Stimulated activated CD8-positive, alpha-beta memory T cell treated with anti-CD3 and anti-CD28 coated beads, Interleukin-15, amount 100 ng/mL, for 4 hours (primary cell): ENCODE measurements at places on chromosomes 11 and 22.

DNA sequence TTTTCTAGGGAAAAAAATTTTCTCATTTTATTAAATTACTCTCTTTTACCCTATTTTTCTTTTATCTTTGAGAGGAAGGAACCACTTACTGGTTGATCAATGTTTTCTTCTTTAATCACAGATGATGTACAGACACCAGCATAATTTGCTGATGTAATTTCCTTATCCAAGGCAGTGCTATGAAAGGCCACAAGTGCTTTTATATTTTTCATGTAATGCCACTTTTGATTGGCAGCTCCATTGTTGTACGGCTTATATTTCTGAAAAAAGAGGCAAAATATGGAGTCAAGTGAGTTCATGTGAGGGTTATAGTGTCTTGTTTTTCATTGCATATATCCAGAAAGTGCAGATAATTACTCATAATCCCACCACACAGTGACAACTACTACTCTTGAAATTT lies 322.7 kb upstream of the MPPED2 start:
- DNase-seq, result no peak

DNA sequence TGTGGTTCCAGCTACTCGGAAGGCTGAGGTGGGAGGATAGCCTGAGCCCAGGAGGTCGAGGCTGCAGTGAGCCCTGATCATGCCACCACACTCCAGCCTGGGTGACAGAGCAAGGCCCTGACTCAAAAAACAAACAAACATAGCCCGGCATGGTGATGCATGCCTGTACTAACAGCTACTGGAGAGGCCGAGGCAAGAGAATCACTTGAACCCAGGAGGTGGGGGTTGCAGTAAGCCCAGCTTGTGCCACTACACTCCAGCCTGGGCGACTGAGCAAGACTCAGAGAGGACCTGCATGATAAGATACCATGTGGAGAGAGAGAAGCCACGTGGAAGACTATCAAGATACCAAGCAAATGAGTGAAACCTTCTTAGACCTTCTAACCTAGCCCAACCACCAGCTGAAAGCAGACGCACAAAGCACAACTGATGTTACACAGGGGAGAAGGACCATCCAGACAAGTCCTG lies 36.1 kb downstream of the AMBRA1 start:
- DNase-seq, result no peak

GRCh38 chr22:19179497-19180048 lies 1.0 kb upstream of the SLC25A1 start:
- no peak for DNase-seq

GRCh38 chr22:42385696-42386095 lies 46.5 kb downstream of the NFAM1 start:
- no peak for DNase-seq

DNA sequence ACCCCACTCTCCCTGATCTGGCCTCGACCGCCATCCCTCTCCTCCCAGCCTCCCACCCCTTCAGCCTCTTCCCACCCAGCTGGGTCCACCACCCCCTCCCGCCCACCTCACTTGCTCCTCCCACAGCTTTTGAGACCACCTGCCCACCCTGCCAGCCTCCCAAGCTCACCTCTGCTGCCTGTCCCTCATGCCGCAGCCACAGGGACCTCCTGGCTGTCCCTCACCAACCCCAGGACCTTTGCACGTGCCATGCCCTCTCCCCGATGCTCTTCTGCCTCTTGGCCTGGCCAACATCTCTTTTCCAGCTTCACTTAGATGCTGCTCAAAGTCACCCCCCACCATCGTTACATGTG lies 6.5 kb downstream of the PNPLA5 start:
- no peak for DNase-seq

DNA sequence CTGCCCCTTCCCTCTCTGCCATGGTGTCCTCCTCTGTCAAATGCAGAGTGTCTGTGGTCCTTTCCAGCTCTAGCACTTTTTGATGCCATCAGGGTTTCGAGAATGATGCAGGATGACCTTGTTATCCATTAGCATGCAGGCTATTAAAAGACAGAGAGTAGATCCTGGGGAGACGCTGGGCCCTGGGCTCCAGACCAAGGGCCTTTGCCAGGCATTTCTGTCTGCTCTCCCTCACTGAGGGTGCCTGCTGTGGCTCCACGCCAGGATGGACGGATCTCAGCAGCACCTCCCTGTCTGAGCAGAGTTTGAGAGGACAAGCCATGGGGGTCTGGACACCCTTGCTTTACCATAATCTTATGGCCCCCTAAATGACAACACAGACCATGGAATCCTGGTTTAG lies 110.8 kb upstream of the CD82 start:
- DNase-seq, result no peak

GRCh38 chr11:95297680-95298452 lies 66.9 kb upstream of the SESN3 start:
- DNase-seq, result no peak

DNA sequence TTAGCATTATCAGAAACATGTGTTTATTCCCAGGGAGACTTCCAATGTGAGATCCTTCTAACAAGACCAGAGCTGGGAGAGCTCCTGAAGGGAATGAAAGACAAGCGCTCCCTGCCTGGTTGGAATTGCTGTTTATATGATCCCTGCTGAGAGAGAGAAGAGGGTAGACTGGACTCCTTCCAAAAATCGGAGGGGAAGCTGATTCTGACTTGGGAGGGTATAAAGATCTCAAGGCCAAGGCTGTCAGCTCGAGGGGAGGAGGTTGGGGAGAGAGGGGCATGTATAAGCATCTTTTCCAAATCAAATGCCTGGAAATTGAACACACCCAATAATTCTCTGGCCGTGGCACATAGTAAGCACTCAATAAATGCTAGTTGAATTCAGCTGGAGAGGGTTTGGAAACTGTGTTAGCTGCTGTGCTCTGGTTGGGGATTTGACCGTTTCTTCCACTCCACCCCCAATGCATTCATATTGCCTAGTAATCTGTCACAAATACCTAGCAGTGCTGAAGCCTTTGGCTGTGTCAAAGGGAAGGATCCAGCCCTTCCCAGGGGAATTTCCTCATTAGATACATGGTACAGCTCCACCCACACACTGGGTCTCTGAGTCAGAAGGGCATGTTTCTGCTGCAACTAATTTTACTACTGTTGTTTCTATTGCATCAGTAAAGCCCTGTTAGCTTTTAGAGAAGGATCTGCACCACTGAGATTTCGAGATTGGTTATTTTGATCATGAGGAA lies 61.5 kb downstream of the CACNG2 start:
- DNase-seq, result no peak

GRCh38 chr22:20940186-20940651 lies 23.0 kb downstream of the CRKL start:
- DNase-seq, result no peak

GRCh38 chr11:78277314-78277994 lies 88.7 kb downstream of the USP35 start:
- no peak for DNase-seq

DNA sequence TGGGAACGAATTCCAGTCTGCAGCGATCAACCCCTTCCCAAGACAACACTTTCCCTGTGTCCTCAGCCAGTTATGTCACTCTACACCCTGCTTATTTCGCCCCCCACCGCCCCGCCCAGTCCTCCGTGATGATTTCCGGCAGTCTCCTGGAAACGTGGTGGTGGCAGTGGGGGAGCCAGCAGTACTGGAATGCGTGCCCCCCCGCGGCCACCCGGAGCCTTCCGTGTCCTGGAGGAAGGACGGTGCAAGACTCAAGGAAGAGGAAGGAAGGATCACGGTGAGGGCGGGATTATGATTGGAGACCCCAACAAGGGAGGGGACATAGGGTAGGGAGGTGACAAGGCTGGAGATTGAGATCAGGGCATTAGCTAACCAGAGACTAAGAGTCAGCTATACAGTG lies 4.1 kb downstream of the ROBO3 start:
- DNase-seq, result no peak

GRCh38 chr11:123362186-123362585 lies 67.9 kb upstream of the GRAMD1B start:
- no peak for DNase-seq

DNA sequence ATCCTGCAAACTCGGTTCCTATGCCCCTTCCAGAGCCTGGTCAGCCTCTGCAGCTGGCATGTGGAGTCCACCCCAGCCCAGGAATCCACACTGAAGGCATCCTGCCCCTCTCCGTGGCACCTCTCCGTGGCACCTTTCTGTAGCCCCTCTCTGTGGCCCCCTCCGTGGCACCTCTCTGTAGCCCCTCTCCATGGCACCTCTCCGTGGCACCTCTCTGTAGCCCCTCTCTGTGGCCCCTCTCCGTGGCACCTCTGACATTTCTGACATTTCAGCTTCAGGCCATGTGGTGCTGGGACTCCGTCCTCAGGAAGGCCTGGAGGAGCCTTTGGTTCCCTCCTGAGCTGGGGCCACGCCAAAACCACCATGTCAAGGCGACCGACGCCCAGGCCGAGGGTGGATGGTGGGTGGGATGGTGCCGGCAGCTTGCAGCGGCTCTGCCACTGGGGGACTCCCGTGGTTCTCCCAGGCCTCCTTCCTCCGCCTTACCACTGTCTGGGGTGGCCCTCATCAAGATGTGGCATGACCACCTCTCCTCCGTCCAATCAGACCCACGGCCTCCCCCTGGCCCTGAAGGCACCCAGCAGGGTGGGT lies 1518.5 kb downstream of the BRD1 start:
- no peak for DNase-seq

DNA sequence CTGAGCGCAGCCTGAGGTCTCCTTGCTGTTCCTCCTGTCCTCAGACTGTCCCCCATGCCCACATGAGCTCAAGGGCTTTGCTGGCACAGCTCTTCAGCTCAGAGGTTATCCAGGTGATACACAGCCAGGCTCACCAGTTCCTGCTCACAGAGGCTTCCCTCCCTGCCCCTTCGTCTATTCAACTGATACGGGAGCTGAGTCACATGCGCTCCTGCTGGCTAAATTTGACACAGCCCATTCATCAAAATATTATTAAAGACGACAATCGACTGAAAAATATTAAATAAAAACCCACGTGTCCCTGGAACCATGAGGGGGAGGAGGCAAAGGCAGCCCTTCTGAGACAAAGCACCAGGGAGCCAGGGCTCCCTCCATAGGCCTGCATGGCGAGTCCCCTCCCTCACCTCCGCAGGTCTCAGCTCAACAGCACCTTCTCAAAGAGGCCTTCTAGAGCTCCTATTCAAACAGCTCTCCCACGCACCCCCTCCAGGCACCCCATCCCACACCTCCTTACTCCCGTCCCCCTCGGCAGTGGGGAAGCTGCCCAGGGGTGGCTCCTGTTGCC lies 40.5 kb downstream of the DUSP8 start:
- DNase-seq, result no peak

DNA sequence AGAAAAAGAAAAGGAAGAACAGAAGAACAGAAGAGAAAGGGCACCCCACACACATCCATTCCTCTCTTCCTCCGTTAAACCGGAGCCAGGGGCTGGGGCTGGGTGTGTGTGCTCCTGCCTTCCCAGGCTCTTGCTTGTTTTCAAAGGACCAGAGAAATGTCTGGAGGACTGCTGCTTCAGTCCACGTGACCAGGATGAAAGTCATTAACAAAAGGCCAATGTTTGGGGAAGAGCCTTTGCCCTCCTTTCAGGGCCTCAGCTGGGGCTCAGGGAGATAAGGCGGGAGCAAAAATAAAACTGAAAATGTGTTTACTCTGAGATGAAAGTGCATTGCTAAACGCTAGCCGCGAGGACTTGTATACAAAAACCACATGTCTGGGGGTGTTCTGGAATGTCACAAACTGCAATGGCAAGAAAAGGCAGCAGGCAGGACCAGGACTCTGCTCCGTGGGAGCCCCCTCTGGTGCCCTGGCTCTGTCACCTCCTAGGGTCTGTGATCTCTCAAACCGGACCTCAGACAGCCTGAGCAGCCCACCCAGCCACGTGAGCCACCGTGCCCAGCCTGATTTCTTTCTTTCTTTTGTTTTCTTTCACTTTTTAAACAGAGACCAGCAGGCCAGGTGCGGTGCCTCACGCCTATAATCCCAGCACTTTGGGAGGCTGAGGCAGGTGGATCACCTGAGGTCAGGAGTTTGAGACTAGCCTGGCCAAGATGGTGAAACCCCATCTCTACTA lies 31.6 kb upstream of the MYH9 start:
- no peak for DNase-seq

DNA sequence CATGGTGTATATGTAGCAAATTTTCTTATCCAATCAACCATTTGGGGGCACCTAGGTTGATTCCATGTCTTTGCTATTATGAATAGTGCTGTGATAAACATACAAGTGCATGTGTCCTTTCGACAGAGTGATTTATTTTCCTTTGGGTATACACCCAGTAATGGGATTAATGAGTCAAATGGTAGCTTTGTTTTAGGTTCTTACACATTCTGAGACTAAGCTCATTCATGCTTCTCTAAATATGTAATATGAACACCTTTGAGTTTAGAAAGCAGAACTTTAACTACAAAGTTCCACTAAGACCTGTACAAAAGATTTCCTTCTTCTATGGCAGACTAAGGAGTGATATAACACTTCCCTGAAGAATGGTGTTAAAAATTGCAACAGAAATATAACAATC lies 627.0 kb downstream of the KCNA4 start:
- no peak for DNase-seq

DNA sequence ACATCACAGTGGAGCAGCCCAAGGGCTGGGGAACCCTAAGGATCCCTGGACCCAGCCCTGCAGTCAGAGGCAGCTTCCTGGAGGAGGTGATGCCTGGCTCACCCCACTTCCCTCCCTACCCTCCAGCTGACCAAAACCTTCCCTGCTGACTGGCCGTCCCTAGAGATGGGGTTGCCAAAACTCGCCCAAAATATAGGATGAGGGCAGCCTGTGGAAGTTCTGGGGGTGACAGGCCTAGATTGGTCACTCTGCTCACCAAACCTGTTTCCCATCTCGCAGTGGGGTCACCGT lies 35.0 kb upstream of the PPARA start:
- DNase-seq, result no peak

DNA sequence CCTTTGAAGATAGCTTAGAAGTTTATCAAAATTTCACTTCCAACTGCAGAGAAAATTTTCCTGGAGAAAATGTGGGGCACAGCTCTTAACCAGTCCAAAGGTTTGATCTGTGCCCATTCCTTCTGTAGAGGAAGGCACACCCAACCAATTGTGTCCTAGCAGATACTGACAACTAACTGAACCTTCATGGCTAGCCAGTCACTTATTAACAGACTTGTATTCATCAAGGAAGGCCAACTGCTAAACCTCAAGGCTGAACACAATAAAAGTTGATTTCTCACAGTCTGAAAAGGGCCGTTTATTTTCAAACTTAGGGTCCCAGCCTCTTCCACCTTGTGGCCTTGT lies 19.5 kb downstream of the SYT13 start:
- DNase-seq, result no peak

DNA sequence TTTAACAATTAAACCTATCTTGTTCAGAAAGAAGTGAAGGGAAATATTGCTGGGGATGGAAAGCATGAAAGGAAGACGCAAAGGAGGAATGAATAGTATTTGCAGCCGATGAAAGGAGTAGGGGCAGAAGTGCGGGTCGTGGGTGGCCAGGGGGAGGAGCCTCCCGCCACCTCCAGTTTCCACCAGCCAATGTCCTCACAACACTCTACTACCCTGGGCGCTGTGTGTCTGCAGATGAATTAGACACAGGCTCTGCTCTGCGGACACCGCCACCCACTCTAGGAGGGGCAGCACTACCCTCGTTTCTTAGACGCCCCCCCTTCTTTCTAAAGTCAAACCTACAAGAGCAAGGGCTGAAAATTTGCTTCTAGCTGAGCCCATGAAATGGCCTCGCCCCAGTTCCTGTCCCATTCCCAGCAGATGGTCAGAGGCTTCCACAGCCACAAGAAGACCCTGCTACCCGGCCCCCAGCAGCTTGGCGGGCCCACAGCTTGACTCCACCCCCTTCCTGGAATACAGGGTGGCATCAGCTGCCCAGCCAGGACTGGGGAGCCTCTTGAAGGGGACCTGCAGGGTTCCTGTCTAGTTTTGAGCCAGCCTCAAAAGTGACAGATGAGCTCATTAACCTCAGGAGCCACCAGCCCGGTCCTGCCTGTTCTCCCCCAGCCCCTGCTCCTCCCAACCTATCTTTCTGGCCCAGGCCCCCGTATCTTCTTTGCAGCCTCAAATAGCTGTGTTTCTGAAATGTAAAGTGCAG lies 268.1 kb downstream of the BUD13 start:
- DNase-seq, result no peak
